Stomach (tissue), 19 donors: ENCODE measurements at places on chromosomes 5 and 9. TPM values are rescaled to one million over a fixed set of nuclear protein-coding genes. Genes with fewer than 3 reads are reported as not detected.

DNA sequence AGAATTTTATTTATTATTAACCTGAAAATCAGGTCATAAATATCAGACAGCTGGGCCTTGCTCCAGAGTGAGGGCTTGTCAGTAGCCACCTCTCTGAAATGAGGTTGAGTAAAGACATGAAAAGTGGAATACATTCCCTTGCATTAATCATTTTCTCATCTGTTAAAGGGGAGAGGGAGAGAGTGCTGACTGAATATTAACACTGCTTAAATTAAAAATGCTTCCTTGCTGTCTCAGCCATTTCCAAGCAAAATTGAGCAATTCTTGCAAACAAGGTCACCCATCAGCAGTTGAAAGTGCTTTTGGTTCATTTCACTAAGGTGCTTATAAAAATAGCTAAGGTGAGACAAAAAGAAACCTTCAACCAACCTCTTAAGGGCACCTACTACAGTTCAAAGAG, 102.8 kb downstream of the CMYA5 start:
- no peak for DNase-seq

- no peak for DNase-seq
Measured at GRCh38 chr9:35107297-35108290, 4.7 kb upstream of the STOML2 start.

DNA sequence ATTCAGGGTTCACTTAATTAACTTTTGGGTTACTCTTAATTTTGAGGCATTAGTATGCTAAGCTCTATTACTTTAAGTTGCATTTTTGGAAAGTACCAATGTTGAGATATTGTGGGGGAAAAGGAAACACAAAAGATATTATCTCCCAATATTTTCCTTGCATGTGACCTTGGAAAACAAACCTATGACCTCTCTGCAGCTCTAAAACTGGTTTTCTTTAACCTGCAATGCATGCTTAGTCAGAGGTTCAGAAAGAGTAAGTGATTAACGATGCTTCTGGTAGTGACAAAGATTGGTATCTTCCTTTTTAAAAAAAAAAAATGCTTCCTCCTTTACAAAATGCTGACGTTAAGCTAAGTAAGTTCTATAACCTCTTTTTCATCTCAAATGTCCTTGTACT, 44.9 kb upstream of the CDH18 start:
- DNase-seq = no peak

DNA sequence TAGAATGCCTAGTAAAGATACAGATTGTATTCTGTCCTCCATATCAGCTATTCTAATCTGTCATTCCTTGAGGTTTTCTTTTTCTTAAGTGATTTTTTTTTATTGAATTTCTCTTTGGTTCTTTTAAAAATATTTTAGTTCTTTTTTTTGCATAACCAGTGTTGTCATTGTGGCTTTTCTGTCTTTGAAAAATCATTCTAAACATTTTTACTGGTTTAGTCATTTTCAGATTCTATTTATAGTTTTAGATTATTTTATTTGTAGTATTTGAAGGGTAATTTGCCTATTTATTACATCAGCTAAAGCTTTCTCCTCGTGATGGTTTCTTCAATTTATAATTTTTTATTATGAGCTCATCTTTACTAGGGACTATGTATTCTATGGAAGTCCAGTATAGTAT, 78.1 kb downstream of the NDUFAF2 start:
- no peak for DNase-seq

- no peak for DNase-seq
Measured at GRCh38 chr9:98391867-98392266, 136.4 kb upstream of the TBC1D2 start.

- no peak for DNase-seq
Measured at GRCh38 chr9:133973111-133973790, 18.9 kb downstream of the VAV2 start.

DNA sequence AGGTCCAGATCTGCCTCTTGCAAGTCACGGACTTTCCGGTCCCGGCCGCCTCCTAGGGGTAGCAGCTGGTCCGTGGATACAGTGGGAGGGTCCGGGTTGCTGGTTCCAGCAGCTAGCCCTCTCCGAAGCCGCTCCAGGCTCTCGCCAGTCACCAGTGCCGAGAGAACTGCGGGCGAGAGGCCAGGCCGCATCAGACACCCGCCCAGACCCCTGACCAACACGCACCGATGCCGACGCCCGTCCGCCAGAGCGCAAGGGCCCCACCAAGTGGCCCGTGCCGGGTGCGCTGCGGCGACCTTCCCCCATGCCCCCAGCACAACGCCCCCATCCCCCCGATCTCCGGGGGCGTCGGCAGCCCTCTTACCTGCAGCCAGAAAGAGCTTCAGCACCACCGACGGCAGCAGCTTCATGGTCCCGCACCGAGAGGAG, 470 bp downstream of the HBEGF start:
- peak; percentile 68 for DNase-seq

- no peak for DNase-seq
Measured at GRCh38 chr5:90285581-90285980, 124.0 kb downstream of the CETN3 start.

- no peak for DNase-seq
Measured at GRCh38 chr9:123365881-123366528, 10.0 kb downstream of the CRB2 start.

DNA sequence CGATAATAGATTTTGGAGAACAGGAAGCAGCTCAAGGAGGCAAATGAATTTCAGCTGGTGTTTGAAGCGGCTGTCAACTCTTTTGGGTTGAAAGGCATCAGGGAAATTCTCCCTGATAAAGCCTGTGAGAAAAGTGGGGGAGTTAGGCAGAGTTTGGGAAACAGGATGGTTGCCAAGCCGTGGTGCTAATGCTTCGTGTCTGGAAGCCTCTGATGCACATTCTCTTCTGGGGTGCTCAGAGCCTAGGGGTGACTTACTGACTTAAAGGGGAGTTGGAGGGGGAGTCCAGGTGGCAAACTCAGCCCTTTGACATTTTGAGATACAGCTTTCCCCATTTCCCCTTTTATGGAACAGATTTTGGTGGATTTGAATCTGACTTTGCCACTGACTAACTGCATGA, 202.5 kb upstream of the CLINT1 start:
- DNase-seq = no peak

- no peak for DNase-seq
Measured at GRCh38 chr9:130104491-130105193, 50.9 kb downstream of the GPR107 start.

DNA sequence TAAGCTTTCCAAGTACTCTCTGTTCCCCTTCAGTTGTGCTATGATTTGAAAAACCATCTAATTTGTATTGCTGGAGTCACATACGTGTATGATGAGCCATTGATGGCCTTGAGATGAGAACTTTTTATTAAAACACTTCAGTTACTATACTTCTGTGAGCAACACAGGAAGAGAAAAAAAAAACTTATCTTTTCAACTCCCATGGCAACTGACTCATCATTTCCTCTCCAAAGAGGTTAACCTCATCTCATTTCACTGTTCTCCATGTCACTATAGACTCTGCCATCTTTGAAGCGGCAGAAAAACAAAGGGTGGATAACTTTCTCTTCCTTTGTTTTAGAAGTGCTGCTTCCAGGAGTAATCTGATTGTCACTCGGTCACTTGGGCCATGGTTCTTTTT, 104.3 kb upstream of the PCSK1 start:
- no peak for DNase-seq

DNA sequence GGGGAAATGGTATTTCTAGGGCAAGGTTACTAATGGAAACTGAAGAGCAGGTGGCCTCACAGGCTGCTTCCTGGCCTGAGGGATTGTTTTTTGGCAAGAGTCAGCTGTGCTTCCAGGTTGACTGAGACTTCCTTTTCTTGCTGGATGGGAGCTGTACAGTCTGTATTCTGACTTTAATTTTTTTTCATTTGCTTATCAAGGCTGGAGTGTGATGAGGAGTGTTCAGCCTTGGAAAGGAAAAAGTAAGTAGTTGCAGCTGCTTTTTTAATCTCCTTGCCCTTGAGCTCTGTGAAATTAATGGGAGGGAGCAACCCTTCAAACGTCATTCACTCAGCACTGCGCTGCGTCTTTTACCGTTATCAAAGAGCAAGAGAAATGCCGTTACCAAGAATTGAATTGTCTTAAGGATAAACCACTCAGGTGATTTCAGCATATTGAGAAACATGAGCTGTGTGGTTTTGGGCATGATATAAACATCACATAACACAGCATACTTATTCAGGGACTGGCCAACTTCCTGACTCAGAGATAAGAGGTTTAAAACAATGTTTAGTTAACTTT, 47.6 kb downstream of the AQP7 start:
- DNase-seq = no peak

DNA sequence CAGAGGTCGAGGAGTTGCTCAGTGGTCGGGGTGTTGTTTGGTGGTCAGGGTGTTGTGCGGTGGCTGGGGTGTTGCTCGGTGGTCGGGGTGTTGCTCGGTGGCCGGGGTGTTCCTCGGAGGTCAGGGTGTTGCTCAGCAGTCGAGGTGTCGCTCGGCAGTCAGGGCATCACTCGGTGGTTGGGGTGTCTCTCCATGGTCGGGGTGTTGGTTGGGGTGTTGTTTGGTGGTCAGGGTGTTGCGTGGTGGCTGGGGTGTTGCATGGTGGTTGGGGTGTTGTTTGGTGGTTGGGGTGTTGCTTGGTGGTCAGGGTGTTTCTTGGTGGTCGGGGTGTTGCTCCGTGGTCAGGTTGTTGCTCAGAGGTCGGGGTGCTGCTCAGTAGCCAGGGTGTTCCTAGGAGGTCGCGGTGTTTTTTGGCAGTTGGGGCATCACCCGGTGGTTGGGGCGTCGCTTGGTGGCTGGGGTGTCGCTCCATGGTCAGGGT, 11.0 kb upstream of the GPSM1 start:
- no peak for DNase-seq

GRCh38 chr5:73950441-73950873, 324.5 kb downstream of the ARHGEF28 start:
- DNase-seq = no peak

- DNase-seq = no peak
Measured at GRCh38 chr9:112503170-112503569, 16.5 kb downstream of the KIAA1958 start.

DNA sequence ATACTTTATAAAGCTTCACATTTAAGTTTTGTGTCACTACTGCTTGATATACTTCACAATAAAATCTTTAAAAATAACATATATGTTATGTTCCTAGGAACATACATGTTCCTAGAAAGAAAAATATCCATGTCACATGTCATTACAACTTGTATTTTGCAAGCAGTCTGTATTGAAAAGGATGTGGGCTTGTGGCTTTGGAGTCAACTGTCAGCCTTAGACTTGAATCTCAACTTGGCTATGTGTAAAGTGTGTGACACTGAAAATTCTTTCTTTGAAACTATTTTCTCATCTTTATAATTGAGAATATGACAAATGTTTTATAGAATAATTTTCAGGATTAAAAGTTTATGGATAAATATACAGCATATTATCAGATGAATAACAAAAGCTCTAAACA, 273.1 kb downstream of the KIAA0825 start:
- DNase-seq = no peak

- DNase-seq = peak; percentile 29
Measured at GRCh38 chr5:174418809-174419539, 305.4 kb upstream of the MSX2 start.

- peak; percentile 69 for DNase-seq
Measured at GRCh38 chr9:33186457-33187168, 19.5 kb upstream of the B4GALT1 start.

DNA sequence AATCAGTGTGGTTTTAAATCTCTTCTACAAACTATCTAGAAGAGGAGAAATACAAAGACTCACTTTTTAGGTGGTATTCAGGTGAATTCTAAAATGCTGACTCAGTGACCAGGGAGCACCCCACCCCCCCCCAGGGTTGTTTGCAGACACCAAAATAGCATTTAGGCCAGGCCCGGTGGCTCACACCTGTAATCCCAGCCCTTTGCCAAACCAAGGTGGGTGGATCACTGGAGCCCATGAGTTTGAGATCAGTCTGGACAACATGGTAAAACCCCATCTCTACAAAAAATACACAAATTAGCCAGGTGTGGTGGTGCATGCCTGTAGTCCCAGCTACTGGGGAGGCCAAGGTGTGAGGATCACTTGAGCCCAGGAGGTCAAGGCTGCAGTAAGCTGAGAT, 119.0 kb upstream of the LMX1B start:
- no peak for DNase-seq

DNA sequence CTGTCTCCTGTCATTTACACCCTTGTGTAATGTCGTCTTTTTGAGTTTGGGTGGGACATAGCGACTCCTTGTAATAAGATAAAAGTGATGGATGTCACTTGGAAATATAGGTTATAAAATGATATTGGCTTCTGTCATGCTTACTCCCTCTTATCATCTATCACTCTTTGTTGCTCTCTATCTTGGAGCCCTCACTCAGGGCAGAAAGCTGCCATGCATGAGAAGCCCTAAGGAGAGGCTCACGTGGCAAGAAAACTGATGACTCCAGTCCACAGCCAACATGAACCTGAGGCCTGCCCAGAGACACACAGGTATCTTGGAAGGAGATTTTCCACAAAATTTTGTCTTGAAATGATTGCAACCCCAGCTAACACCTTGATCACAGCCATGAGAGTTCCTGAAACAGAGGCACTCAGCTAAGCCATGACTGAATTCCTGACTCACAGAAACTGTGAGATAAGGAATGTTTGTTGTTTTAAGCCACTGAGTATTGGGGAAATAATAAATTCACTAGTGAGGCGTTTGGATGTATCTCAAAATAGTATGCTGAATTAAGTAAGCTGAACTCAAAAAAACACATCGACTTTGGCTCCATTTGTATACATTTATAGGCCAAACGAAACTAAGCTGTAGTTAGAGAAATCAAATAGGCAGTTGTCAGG, 216.7 kb downstream of the CDH18 start:
- no peak for DNase-seq

DNA sequence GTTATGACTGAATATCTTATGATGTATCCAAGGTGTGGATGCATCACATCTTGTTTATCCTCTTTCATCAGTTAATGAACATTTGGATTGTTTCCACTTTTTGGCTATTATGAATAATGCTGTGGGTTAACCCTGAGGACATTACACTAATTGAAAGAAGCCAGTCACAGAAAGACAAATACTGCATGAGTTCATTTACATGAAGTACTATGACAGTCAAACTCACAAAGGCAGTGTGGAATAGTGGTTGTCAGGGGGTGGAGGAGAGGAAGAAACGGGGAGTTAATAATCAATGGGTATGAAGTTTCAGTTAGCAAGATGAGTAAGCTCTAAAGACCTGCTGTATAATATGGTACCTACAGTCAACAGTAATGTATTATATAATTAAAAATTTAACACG, 409.4 kb upstream of the CTNND2 start:
- DNase-seq = no peak

GRCh38 chr9:114317665-114318357, 5.1 kb upstream of the ORM1 start:
- no peak for DNase-seq

The ARSI gene
- not detected for total RNA-seq

The CCNO gene
- total RNA-seq = 32.1 TPM

The PSMB7 gene
- 81.2 TPM for total RNA-seq

The IL12B gene
- not detected for total RNA-seq

The INSL6 gene
- total RNA-seq = not detected

The CBY3 gene
- total RNA-seq = not detected

The ALDH1A1 gene
- total RNA-seq = 92.1 TPM

The GABRB2 gene
- total RNA-seq = not detected

The IFNW1 gene
- total RNA-seq = not detected

The TMEM232 gene
- total RNA-seq = not detected

The UNC13B gene
- total RNA-seq = 68.7 TPM

The TRAF1 gene
- total RNA-seq = 1.2 TPM

The ORM2 gene
- total RNA-seq = not detected

The ACTBL2 gene
- not detected for total RNA-seq

The AQP3 gene
- total RNA-seq = 60.0 TPM
